ENCODE measurements at places on chromosomes 2 and 18.

DNA sequence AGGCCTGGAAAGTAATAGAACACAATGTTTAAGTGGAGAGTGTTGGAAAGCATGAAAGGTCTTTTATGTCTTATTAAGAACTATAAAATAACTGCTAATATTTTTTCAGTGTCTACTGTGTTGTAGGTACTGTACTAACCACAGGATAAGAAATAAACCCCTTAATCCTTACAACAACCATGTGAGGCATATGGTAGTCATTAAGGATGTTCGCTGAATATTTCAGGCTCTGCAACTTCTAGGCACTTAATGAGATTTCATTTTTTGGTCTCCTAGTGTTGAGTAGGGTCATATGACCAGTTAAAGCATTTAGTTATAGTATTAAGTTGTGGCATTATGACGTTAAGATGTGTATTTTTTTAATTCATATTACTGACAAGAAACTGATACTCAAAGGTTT lies 346.6 kb upstream of the KCNH7 start:
- DNase-seq: no peak

- no peak for DNase-seq
Measured at GRCh38 chr2:232338759-232339106, 39.8 kb upstream of the ALPP start.

DNA sequence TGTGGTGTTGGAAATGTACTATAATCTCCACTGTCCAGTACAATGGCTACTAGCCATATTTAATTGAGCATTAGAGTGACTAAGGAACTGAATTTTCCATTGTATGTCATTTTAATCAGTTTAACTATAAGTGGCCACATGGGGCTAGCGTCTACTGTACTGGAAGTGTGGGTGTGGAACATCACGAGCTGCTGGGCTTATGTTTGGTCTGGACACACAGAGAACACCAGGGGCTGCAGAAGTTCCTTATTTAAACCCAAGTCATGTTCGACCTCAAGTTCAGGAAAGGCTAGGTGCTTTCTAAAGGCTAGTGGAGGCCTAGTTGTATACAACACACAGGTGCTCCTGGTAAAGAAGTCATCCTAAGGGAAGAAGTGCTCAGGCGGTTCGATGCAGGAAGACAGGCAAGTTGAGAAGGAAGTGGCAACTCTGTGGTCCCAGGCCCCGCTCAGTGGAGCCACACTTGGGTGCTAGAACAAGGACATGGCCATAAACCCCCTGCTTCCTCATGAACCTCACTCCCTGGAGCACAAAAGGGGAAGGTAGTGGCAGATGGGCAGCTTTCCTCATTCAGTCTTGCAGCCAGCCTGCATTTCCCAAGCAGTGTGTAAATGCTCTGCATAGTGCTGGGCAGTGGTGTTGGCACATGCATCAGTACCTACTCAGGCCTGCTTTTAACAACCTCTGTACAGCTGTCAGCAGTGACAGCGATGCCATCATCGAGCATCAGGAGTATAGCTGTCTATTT lies 13.3 kb downstream of the LGALSL start:
- DNase-seq: no peak

DNA sequence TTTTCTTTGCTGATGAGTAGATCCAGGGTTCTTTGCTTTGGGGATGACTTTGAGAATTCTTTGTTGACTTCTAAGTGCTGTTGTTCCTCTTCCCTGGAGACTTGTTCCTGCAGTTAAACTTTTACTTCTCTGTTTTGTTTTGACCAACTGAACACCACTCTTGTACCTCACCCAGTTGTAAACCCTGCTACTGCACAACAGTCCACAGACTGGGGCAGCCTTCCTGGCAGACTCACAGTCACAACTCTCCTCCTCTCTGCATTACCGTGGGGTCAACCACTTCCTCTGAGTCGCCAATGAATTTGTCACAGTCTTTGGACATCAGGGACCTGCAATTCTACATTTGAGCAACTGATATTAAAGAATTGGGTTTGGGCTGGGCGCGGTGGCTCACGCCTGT lies 3.8 kb upstream of the SLC8A1 start:
- no peak for DNase-seq

- no peak for DNase-seq
Measured at GRCh38 chr18:74456017-74456348, 1.1 kb downstream of the DIPK1C start.
